ENCODE measurements at places on chromosomes 6 and 20. TPM values are rescaled to one million over a fixed set of nuclear protein-coding genes. Genes with fewer than 3 reads are reported as not detected.

GRCh38 chr6:13156381-13156780 is 172.0 kb downstream of the TBC1D7 start:
- no peak for DNase-seq

- no peak for DNase-seq
Observed at GRCh38 chr6:74534465-74535211, 671.2 kb downstream of the COL12A1 start.

GRCh38 chr20:1567392-1568162 is 10.1 kb upstream of the SIRPD start:
- no peak for DNase-seq

Gene ADTRP
- not detected for total RNA-seq

All from glutamatergic neuron (in vitro differentiated cells).